Activated T-helper 1 cell treated with Interleukin-2 at 50 U/mL for 16 hours (primary cell): ENCODE measurements at places on chromosomes 3 and 15.

- DNase-seq: no peak
These were observed 887.8 kb downstream of the IGSF11 start for GRCh38 chr3:118146658-118147375.

- no peak for DNase-seq
These were observed 426.7 kb downstream of the SOX2 start for GRCh38 chr3:182138393-182138792.

DNA sequence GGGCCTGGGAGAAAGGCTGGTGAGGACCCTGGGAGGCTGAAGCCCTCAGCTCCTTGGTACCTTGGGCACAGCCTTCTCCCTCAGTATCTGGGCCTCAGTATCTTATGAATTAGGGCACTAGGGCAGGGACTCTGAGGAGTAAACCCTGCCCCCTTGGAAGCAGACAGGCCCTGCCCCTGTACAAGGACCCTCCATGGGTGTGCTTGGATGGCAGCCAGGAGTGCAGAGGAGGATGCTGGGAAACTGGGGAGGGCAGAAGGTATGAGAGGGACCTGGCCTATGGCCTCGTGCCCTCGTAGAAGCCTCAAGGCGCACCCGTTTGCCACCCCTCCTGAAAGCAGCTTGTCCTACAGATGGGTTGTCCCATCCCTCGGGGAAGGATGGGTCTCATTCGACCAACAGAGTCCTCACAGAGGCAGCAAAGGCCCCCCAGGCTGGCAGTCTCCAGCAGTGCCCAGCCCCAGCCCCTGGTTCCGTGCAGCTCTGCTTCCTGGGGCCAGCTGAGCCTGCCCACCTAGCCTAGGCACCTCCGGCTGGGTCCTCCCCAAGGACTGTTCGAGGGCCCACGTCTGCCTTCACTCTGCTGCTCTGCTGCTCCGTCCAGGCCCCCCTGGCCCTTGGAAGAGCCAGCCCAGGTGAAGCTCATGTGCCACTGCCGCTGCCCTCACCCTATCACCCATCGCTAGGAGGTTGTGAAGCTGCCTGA is 15.3 kb upstream of the SEMA3F start:
- no peak for DNase-seq

GRCh38 chr15:44545913-44546802 is 9.2 kb downstream of the EIF3J start:
- no peak for DNase-seq

DNA sequence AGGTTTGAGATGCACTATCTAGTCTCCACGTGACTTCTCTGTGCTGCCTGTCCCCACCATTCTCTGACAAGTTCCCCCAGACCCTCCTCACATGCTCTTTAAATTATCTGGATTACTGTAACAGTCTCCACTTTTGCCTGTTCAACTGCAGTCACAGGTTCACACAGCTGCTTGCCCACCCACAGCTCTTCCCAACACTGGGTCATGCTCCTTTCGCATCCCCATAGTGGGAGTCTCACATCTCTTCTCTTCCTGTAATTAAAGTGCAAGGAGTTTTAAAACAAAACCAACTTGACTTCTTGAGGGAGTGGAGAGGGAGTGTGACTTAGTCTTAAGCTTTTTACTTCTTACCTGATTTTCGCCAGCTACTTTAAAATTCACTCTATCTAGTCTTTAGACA is 178.8 kb downstream of the PLCL2 start:
- no peak for DNase-seq

GRCh38 chr15:37059086-37059485 is 41.3 kb downstream of the MEIS2 start:
- no peak for DNase-seq

- no peak for DNase-seq
These were observed 446.7 kb upstream of the PROK2 start for GRCh38 chr3:72231439-72232196.

GRCh38 chr3:128598884-128599664 is 51.5 kb downstream of the RPN1 start:
- no peak for DNase-seq

DNA sequence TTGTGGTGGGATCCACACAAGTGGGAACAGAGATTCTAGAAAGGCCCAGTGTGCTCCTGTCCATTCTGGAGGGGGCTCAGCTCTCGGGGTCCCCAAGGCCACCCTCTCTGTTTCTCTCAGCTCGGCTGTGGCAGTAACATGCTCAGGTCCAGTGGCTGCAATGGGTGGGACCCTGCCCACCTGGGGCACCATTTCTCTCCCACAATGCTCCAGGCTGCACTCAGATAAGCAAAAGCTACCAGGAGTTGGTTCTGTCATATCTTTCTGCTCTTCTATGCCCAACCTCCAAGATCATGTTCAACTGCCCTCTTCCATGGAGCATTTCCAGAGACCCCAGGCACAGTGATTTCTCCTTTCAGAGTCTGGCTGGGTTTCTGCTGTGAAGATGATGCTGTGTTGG is 40.8 kb downstream of the ITGA11 start:
- no peak for DNase-seq

DNA sequence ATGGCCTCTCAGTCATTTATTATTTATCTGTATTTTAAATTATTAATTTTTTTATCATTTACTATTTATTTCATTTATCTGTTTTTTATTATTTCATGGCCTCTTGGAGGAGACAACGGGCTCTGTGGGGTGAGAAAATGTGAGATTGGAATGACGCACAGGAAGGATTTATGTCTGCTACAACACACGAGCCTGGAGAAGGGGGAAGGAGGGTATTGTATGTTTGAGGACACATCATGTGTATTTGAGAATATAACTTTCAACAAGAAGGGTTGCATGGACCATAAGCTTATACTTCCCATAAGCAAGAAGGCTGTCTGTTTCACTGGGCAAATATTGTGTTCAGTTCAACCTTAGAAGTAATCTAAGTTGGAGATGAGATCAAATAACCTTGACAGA is 31.7 kb downstream of the LSM3 start:
- DNase-seq: no peak

GRCh38 chr3:189355481-189356201 is 183.9 kb downstream of the TPRG1 start:
- DNase-seq: peak; percentile 9

- DNase-seq: no peak
These were observed 121.8 kb downstream of the OXSM start for GRCh38 chr3:25911525-25912295.

DNA sequence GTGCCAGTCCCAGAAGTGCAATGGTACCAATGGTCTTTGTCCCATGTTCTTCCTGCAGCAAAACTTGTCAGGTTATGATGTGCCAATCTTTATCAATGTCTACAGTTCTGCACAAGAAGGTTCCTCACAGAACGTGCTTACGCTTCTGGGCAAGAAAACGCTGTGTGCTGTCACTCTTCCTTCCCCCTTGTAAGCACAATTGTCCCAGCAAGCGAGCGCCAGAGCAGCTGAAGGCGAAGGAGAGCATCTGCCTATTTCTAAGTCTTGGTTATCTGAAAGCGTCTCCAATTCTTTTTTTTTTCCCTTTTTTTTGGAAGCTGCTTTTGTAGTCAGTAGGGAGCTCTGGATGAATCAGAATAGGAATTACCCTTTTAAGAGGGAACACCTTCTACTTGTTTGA is 514.4 kb downstream of the FGF12 start:
- no peak for DNase-seq

- DNase-seq: no peak
These were observed 5.3 kb downstream of the INAFM2 start for GRCh38 chr15:40328751-40329150.

GRCh38 chr3:170228093-170228766 is 6.0 kb downstream of the PRKCI start:
- DNase-seq: no peak

DNA sequence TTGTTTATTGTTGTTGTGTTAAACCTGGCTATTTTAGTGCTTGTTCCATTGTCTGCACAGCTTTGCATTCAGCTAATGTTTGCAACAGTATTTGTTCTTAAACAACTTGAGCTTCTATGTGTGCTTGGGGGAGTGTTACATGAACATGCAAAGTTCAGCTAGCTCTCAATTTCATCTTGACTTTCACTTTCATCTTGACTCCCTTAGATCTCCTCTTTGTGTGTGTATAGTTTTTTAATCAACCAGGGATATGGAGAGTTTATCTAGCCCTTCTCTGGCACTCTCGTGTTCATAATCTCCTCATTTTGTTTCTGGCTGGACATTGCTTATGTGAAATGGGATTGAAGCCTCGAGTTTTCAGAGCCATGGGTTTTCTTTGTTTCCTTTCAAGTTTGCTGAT is 212.4 kb upstream of the ZBTB20 start:
- DNase-seq: no peak

GRCh38 chr15:28049581-28049980 is 49.5 kb downstream of the OCA2 start:
- DNase-seq: no peak

GRCh38 chr3:47381317-47382157 is 716 bp downstream of the PTPN23 start:
- DNase-seq: peak; percentile 46

- no peak for DNase-seq
These were observed 69.0 kb downstream of the ANKRD28 start for GRCh38 chr3:15728766-15729165.

DNA sequence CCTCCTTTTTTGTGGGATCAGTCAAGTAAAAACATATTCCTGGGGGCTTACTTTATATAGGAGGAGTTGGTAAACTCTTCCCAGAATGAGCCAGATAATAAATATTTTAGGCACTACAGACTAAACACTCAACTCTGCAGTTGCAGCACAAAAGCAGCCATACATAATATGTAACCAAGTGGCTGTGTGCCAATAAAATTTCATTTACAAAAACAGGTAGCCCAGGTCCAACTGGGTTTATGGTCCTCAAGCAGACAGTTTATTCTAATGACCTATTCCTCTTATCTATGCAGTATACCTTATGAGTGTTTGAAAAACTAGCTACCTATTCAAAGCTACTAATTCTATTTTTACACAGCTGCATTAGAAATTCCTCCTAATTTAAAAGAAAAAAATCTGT is 61.8 kb downstream of the FAIM start:
- DNase-seq: no peak

DNA sequence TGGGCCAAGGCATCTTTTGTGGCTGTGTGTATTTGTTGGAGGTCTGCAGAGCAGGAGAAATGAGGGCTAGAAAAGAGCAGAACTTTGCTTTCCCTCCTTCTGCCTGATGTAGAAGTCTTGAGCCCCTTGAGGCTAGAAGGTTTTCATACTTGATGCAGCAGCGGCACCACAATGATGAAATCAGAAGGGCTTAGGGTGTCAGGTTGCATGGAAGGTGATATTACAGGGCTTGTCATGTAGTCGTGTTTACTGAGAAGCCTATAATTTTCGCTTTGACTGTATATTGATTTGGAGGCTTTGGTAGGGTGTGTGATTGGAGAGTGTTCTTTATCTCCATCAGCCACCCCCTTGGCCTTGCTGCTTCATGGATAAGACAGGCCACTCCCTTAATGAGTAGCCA is 339.8 kb downstream of the THSD4 start:
- DNase-seq: no peak

- no peak for DNase-seq
These were observed 152.4 kb upstream of the SETMAR start for GRCh38 chr3:4150816-4151215.

DNA sequence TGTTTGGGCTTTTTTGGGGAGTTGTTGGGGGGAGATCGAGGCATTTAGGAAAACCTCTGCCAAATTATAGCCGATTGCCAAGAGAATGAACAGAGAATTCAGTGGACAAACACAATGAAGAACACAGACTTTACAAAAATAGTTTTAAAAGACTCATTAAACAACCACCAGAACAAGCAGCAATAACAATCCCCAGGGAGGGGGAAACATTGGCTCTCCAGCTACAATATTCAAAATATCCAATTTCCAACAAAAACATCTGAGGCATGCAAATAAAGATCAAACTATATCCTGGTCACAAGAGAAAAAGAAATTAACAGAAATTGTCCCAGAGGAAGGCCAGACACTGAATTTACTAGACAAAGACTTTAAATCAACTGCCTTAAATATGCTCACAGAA is 24.5 kb upstream of the ANKRD28 start:
- DNase-seq: no peak

GRCh38 chr3:20245781-20246180 is 59.8 kb upstream of the SGO1 start:
- no peak for DNase-seq

- no peak for DNase-seq
These were observed 34.1 kb downstream of the SPATA12 start for GRCh38 chr3:57094575-57094974.

GRCh38 chr15:77295446-77295845 is 124.5 kb downstream of the PEAK1 start:
- DNase-seq: no peak

- DNase-seq: no peak
These were observed 254.1 kb upstream of the ZNF717 start for GRCh38 chr3:76039431-76039830.

- DNase-seq: no peak
These were observed 240.0 kb downstream of the MBNL1 start for GRCh38 chr3:152508705-152509104.

GRCh38 chr3:30142946-30143345 is 463.5 kb upstream of the TGFBR2 start:
- no peak for DNase-seq

DNA sequence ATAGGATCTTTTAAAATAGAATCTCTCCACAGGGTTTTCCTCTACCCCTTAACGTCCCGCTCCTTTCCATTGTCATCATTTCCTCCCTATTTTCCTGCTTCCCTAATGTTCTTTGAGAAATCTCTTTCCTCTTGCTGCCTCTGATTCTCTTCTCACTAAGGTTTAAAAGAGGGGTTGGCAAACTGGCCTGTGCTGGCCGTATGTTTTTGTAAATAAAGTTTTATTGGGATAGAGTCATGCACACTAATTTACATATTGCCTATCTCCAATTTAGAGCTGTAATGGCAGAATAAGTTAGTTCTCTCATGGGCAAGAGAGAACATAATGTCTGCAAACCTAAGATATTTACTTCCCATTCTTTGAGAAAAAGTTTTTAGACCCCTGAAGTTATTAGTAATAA is 25.0 kb downstream of the MRPL3 start:
- no peak for DNase-seq

DNA sequence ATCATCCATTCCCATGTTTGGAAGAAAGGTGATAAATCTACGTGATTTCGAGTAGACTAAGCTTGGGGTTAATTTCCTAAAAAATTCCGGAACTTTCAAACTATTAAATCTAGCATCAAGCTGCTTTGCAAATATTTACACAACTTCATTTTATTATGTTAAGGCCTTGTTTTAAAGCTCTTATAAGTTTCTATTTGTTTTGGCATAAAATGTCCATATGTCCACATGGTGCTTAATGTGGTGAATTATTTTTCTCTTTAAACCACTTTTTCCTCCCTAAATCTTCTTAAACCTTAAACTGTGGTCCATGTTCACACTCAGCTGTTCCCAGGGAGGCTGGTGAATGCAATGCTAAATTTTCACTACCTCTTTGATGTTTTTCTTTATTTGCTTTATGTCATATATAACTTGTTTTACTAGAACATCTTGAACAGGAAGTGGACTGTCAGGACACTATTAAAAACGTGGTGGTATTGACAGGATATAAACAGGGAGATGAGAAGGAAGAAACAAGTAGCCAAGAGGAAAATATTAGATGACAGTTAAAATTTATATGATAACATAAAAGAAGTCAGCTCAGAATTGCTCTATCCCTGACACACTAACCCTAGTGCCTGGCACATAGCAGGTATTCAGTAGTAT is 72.5 kb upstream of the AGTR1 start:
- no peak for DNase-seq
